ENCODE measurements at places on chromosomes 2 and 18. TPM values are rescaled to one million over a fixed set of nuclear protein-coding genes. Genes with fewer than 3 reads are reported as not detected.

Gene NFATC1
- 6.3 TPM for polyA plus RNA-seq

Gene PUM2
- polyA plus RNA-seq = 31.3 TPM

DNA sequence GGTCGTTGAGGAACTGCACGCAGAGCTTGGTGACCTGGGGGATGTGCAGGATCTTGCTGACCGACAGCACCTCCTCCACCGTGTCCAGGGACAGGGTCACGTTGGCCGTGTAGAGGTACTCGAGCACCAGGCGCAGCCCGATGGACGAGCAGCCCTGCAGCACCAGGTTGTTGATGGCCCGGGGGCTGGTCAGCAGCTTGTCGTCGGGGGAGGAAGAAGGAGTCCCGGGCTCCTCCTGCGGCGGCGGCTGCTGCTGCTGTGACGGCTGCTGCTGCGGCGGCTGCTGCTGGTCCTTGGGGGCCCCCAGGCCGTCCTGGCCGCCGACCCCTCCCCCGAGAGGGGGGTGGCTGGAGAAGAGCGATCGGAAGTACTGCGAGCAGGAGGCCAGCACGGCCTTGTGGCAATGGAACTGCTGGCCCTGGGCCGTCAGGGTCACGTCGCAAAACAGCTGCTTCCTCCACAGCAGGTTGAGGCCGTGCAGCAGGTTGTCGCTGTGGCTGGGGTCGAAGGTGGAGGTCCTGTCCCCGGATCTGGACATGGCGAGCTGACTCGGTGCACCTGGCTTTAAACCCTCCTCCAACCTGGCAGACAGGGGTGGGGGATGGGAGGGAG lies 2.7 kb downstream of the KLHL14 start:
- no peak for DNase-seq

GRCh38 chr2:126707941-126708340 lies 52.0 kb downstream of the GYPC start:
- DNase-seq = no peak

DNA sequence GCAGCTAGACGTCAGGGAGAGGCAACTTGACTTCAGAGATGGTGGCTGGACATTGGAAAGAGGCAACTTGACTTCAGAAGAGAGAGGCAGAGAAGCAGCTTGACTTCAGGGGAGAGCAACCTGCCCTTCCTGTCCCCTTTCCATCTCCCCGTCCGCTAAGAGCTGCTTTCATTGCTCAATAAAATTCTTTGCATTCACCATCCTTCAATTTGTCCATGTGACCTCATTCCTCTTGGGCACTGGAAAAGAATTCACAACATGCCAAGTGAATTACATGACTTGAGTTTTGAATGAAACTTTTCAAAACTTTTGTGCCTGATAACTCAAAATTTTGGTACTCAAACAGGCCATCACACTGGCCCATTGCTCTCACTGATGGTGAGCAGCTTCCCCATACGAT lies 158.9 kb downstream of the DPP4 start:
- no peak for DNase-seq

DNA sequence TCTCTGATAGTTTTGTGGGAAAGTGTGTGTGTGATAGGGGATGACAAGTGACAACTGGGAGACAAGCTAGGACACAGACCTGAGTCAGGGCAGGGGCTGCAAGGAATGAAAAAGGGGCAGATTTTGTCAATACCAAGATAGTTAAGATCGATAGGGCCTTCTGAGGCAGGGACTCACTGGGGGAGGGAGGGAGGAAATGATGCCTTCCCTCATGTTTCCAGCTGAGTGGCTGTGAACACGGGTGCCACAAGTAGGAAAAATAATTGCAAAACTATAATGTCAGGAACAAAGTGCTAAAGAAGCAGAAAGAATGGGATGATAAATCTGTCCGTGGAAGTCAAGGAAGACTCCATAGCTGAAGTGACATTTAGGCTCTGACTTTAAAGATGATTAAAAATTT lies 24.2 kb downstream of the CDH2 start:
- no peak for DNase-seq

Gene DSEL
- 0.01 TPM for polyA plus RNA-seq

Gene VWA3B
- polyA plus RNA-seq = not detected

- DNase-seq = peak; percentile 75
Observed at GRCh38 chr2:44952143-44952805, 10.8 kb downstream of the SIX3 start.

DNA sequence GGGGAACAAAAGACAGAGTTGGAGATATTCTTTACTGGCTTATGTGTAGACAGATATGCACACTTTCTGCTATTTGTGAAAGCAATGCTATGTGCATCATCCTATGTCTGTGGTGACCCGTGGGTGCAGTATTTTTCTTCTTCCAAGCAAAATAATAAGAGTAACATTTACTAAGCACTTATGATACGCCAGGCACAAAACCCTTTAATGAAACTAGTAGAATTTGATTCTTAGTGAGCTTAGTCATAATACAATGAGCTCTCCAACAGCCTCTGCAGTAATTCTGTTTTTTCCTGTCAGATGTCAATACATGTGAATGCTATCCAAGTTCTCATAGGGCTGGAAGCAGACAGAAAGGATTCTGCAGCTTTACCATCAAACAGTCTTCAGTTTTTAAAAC lies 130.6 kb downstream of the RAD51AP2 start:
- DNase-seq = no peak

Gene CCDC74B
- polyA plus RNA-seq = 1.6 TPM

DNA sequence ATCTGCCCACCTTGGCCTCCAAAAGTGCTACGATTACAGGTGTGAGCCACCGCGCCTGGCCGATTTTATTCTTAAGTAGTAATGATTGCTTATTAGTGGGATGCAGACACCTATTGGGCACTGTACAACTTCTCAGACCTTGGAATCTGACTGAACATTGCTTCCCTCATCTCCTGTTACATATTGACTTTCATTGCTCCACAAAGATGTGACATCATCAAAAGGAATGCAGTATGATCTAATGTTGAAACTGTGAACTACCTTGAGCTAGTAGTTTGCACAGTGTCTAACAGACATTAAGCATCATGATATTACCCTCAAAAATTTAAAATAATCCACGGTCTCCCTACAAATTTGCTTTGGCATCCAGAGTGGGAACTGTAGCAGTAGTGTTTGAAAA lies 109.8 kb upstream of the SIX2 start:
- no peak for DNase-seq

DNA sequence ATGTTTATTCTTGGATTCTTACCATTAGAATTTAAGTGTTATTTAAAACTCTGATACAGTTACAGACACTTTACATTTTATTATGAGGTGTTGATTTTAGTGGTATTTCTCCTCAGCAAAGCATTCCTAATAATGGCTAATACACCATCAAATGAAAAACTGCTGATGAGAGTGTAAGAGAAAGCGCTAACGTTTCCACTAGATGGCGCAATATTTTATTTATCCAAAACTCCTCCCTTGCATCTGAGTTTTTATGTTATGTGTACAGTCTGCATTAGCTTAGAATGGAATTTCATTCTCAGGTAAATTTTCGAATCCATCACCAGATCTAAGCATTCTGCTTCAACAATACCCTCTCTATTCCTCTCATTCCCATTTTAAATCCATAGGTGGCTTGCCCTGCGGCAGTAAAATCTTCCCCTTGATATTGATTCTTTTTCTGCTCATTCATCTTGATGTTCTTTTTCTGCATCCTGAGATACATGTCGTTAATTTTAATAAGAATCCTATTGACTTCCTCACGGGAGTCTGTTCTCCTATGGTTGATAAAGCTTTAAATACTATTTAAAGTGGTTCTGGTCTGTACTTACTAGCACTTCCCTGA lies 53.9 kb downstream of the PRKRA start:
- DNase-seq = peak; percentile 27

DNA sequence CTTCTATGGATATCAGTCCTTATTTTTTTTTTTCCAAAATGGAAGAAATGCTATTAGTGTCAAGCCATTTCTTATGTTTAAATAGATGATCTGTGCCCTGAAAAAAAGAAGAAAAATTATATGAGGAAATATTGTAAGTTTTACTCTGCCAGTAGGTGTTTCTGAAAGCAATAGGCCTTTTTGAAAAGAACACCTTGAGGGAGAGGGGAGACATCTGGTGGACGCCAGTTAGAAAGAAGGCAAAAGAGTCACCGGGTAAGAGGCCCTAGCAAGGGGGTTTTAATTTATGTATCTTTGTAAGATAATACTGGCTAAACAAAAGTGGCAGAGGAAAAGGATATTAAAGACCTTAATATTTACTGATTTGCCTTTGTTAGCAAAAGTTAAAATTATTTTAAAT lies 56.1 kb downstream of the DYNAP start:
- DNase-seq = no peak

DNA sequence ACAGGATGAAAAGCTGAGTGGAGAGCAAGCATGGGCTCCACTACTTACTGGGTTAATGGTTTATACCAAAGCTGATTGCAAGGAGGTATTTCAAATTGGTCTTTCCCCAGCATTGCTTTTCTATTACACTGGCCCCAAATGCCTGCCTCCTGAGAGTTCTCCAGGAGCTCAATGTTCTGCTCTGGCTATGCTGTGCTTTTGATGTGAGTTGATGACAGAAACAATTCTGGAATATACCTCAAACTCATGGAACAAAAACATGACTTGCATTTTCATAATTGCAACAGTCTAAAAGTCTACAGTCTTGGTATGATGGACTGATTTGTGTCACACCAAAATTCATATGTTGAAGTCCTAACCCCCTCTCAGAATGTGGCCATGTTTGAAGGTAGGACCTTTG lies 258.0 kb downstream of the CDH20 start:
- no peak for DNase-seq

- no peak for DNase-seq
Observed at GRCh38 chr2:156435396-156435717, 822 bp upstream of the GPD2 start.

GRCh38 chr2:127106457-127106990 lies 430 bp downstream of the BIN1 start:
- DNase-seq = no peak

- DNase-seq = no peak
Observed at GRCh38 chr2:118609138-118609537, 238.3 kb downstream of the EN1 start.

- DNase-seq = no peak
Observed at GRCh38 chr2:236170590-236171165, 2.5 kb upstream of the GBX2 start.

Gene ABHD1
- polyA plus RNA-seq = not detected

Gene MC5R
- not detected for polyA plus RNA-seq

DNA sequence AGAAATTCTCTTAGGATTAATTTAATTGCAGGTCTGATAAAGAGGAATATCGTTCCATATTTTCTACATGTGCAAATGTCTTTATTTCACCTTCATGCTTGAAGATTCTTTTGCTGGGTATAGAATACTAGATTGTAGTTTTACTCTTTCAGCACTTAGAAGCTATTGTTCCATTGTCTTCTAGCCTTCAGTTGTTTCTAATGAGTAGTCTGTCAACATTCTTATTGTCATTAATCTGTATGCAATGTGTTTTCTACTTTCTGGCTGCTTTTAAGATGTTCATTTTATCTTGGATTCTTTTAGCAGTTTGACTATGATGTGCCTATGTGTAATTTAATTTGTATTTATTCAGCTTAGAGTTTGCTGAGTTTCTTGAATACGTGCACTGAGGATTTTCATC lies 64.3 kb upstream of the ZNF385B start:
- no peak for DNase-seq

GRCh38 chr2:196630531-196630930 lies 9.0 kb upstream of the CCDC150 start:
- DNase-seq = no peak

Gene UGT1A6
- polyA plus RNA-seq = not detected

GRCh38 chr2:40361478-40361877 lies 90.4 kb downstream of the SLC8A1 start:
- no peak for DNase-seq

- DNase-seq = no peak
Observed at GRCh38 chr2:6723865-6724604, 141.7 kb downstream of the CMPK2 start.

- DNase-seq = no peak
Observed at GRCh38 chr2:32838949-32839348, 107.8 kb upstream of the LTBP1 start.

Gene KIAA2012
- polyA plus RNA-seq = not detected

GRCh38 chr2:74778381-74779264 lies 55.3 kb upstream of the HK2 start:
- DNase-seq = no peak

GRCh38 chr2:36659872-36660312 lies 36.6 kb upstream of the VIT start:
- no peak for DNase-seq

Gene FAHD2A
- polyA plus RNA-seq = 30.4 TPM

DNA sequence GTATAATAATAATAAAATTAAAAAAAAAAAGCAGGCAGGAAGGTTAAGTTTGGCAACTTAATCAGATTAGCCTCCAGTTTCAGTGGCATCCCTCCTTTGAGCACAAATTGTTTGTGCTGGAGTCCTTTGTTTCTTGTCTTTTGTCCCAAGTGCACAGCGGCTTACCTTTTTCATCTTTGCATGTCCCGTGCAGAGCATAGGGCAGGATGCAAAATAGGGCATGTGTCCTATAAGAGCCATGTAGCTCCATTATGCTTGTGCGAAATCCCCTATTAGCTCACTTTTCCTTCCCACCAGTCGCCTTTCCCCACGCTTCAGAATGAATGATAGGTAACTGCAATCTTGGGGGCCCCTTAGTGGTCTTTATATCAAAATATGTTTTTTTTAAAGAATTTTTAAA lies 216.8 kb downstream of the TSN start:
- no peak for DNase-seq

Gene USP34
- polyA plus RNA-seq = 54.1 TPM

Gene ARHGEF33
- not detected for polyA plus RNA-seq

- DNase-seq = peak; percentile 46
Observed at GRCh38 chr2:180707884-180708205, 272.6 kb upstream of the UBE2E3 start.

DNA sequence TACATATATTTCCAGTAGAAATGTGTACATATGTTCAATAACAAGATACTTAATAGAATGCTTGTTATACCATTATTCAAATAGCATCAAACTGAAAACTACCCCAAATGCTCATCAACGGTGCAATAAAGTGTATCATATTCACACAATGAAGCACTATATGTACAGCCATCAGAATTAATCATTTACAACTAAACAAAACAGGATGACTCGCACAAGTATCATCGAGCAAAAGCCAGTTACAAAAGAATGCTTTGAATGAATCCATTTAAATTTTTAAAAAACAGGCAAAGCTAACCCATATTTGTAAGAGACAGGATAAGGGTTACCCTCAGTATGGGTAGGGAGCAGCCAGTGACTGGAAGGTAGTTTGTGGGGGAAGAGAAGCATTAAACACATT lies 132.8 kb upstream of the PDE1A start:
- DNase-seq = no peak

Gene PKDCC
- 1.8 TPM for polyA plus RNA-seq

DNA sequence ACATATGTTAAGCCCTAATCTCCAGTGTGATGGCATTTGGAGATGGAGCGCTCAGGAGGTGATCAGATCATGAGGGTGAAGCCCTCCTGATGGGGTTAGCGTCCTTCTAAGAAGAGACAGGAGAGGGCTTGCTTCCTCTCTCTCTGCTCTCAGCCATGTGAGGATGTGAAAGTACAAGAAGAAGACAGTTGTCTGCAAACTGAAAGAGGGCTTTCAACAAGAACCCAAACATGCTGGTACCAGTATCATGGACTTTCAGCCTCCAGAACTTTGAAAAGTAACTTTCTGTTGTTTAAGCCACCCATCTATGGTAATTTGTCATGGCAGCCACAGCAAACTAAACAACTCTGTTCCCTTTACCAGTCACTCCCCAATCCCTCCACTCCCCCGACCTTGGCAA lies 47.4 kb downstream of the CACNB4 start:
- DNase-seq = no peak

- no peak for DNase-seq
Observed at GRCh38 chr2:222730366-222730999, 59.0 kb downstream of the MOGAT1 start.

Gene NEU2
- polyA plus RNA-seq = not detected
